ENCODE measurements at places on chromosomes 3 and 15.

GRCh38 chr3:172256101-172256734 is 192.0 kb downstream of the GHSR start:
- H3K27ac ChIP-seq, result no peak overlapping the region
- H3K36me3 ChIP-seq, result no peaks in the 10 kb centered on the region
- H3K4me3 ChIP-seq, result no peak overlapping the region
- no peaks in the 10 kb centered on the region for H3K27me3 ChIP-seq
- no peaks in the 10 kb centered on the region for H3K4me1 ChIP-seq

GRCh38 chr15:71329497-71330260 is 214.4 kb downstream of the THSD4 start:
- no peak overlapping the region for H3K27ac ChIP-seq
- H3K4me3 ChIP-seq, result no peak overlapping the region
- H3K36me3 ChIP-seq, result no peaks in the 10 kb centered on the region
- H3K27me3 ChIP-seq, result no peaks in the 10 kb centered on the region
- DNase-seq, result no peak

GRCh38 chr3:171133796-171134569 is 107.5 kb upstream of the SLC2A2 start:
- no peaks in the 10 kb centered on the region for H3K27me3 ChIP-seq
- no peak overlapping the region for H3K4me3 ChIP-seq
- H3K36me3 ChIP-seq, result peaks cover 30% of the 10 kb centered on the region
- H3K27ac ChIP-seq, result no peak overlapping the region
- no peaks in the 10 kb centered on the region for H3K4me1 ChIP-seq

DNA sequence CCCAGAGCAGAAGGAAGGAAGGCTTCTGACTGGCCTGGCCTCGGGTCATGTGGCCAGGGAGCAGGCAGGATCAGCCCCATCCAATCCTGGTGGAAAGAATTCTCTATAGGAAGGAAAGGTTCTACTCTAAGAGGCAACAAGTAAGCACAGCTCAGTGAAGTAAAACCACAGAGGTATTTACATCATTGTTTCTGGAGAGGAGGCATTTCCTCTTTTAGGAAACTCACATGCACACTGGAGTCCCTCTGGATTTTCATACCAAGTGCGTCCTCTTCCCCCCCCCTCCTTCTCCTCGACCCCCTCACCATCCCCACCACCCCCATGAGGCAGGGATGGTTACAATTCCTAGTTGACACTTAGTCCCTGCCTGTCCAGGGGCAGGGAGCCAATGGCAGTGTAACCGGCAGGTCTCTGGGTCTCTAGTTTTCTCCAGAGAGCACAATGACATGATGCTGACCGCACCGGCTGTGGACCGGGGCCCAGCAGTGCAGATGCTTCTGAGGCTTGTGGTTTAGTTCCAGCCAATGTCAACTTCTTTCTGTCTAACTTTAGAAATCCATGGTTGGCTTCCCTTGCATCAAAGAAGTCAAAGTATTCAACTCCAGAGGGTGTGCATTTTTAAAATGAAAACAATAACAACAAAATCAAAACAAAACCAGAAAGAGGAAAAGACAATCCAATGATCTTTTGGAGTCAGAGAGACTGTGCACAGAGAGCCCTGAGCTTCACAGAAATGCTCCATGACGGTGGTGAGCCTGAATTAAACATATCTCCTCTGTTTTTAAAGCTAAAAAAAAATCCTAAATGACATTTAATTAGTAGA is 230.3 kb upstream of the TLE3 start:
- H3K4me1 ChIP-seq, result no peaks in the 10 kb centered on the region
- H3K27me3 ChIP-seq, result no peaks in the 10 kb centered on the region
- no peak overlapping the region for H3K4me3 ChIP-seq
- H3K36me3 ChIP-seq, result no peaks in the 10 kb centered on the region

DNA sequence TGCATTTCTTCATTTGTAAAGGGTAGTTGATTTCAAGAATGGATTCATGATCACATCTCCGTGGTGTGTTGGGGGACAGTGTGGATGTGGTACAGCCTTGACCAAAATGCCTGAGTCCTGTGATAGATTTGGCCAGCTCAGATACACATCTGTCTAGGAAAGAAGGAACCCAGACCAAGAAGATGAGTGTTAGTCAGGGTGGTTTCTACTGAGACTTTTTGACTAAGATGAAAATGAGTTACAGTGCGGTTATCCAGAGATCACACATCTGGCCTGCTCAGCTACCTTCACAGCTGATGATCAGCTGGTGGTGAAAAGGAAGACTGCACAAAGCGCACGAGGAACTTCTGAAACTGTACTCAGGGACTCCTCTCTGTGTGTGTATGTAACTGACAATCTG is 68.0 kb downstream of the FNDC3B start:
- H3K4me1 ChIP-seq, result peaks cover 77% of the 10 kb centered on the region
- peak overlapping the region; percentile 42 for H3K27ac ChIP-seq
- no peaks in the 10 kb centered on the region for H3K27me3 ChIP-seq
- peak; percentile 79 for DNase-seq
- H3K4me3 ChIP-seq, result peak overlapping the region; percentile 56

DNA sequence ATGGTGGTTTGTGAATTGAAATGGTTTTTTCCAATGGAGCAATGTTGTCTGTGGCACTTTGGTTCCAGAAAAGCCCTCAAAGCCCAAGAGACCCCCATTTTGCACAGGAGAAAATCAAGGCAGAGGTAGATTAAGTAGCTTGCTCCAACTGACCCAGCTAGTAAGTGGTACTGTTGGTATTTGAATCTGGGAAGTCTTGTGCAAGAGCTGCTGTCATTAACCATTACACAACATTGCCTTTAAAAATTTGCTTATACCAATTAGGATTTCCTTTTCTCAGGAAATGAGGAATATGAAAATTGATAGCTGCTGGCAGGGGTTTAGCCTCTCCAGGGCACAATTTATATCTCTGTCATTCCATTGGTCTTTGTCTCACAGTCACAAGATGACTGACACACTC is 102.4 kb upstream of the UBE3A start:
- H3K27me3 ChIP-seq, result no peaks in the 10 kb centered on the region
- H3K4me3 ChIP-seq, result no peak overlapping the region
- no peaks in the 10 kb centered on the region for H3K4me1 ChIP-seq
- no peaks in the 10 kb centered on the region for H3K36me3 ChIP-seq
- H3K27ac ChIP-seq, result no peak overlapping the region

DNA sequence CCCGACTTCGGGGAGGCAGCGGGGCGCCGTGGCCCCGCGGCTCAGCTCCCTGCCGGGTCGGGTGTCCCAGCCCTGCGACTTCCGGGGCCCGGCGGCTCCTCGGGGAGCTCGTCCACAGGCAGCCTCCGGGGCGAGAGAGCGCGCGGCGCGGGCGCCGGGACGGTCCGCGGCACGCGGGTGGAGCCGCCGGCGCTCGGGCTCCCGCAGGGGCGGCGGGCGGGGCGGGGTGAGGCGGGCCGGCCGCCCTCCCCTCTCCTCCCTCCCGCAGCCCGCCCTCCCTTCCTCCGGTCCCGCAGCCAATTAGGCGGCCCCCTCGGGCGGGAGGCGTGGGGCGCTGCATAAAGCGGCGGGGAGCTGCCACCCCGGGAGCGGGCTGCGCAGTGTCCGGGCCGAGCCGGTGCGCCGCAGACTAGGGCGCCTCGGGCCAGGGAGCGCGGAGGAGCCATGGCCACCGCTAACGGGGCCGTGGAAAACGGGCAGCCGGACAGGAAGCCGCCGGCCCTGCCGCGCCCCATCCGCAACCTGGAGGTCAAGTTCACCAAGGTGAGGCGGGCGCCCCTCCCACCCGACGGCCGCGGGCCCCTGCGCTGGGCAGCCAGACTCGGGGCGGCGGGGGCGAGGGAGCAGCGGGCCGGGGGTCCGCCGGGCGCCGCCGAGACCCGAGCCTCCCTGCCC is at the start of gene ALDH1A3:
Gene ALDH1A3, plus strand, starts transcription at position 368 of the 675 bp plus-strand sequence. Its CDS starts 77 bp downstream, at position 445.
- no peaks in the 10 kb centered on the region for H3K36me3 ChIP-seq
- H3K4me1 ChIP-seq, result no peaks in the 10 kb centered on the region
- DNase-seq, result no peak
- peaks cover 8% of the 10 kb centered on the region for H3K27me3 ChIP-seq
- no peak within 1 kb of the TSS for H3K27ac ChIP-seq
- H3K4me3 ChIP-seq, result no peak within 1 kb of the TSS
